M059J (cell line): ENCODE measurements at places on chromosomes 3 and 15.

DNA sequence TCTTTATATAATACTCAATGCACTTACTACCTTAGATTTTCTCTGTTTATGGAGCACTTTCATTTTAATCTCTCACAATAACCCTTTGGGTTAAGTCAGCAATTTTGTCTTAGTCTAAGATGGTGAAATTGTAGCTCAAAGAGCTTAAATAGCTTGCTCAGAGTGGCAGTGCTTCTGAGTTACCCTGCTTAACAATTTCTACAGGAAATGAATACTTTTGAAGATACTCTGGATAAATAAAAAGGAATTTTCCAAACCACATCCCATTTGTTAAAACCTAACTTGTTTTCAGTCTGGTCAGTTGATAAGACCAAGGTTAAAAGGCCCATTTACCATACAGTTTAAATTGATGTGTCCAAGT lies 37.2 kb downstream of the HMG20A start:
- DNase-seq, result peak; percentile 63

- DNase-seq, result no peak
These were observed 35.4 kb downstream of the CP start for GRCh38 chr3:149186219-149186618.

GRCh38 chr3:48599077-48599501 lies 4.0 kb upstream of the COL7A1 start:
- DNase-seq, result no peak

GRCh38 chr3:52809662-52810377 lies 15.2 kb downstream of the ITIH3 start:
- DNase-seq, result no peak

DNA sequence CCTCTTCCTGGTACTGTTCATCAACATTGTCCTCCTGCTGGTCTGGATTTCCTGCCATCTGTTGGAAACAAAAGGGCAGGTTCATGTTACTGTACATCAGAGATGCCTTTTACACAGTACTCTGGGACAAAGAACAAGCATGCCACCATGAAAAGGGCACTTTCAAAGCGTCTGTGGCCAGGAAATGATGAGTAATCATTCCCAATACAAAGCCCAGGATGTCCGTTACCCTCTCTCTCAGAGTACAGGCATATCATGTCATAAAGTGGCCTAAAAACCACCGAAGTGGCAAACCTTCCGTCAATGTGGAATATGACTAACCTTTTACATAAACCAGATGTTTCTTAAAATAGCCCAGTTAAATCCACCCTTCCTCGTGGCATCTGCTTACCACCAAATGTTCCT lies 71.2 kb downstream of the GOLIM4 start:
- peak; percentile 99 for DNase-seq

- DNase-seq, result peak; percentile 69
These were observed 32.0 kb upstream of the SEMA6D start for GRCh38 chr15:47685141-47685870.

DNA sequence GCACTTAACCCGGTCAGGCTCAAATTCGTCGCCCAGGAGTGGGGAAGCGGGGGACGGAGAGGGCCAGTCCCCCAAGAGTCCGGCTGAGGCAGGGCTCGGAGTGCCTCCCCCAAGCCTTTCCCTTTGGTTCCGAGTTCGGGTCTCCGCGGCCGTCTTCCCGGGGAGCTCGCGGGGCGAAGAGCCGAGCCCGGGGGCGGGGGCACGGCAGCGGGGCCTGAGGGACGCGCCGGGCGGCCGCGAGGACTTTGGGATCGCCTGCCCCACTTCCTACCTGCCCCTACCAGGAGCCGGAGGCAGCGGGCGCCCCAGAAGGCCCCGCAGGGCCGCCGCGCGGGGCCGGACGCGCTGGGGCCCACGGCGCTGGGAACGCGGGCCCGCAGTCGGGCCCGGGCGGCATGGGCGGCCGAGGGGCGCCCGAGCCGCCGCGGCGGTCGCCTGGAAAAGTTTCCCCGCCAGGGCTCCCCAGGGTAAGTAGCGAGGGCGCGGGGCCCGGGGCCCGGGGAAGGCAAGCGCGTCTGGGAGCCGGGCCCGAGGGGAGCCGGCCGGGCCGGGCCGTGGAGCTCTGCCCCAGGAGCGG lies 2.8 kb downstream of the FURIN start:
- DNase-seq, result peak; percentile 52

DNA sequence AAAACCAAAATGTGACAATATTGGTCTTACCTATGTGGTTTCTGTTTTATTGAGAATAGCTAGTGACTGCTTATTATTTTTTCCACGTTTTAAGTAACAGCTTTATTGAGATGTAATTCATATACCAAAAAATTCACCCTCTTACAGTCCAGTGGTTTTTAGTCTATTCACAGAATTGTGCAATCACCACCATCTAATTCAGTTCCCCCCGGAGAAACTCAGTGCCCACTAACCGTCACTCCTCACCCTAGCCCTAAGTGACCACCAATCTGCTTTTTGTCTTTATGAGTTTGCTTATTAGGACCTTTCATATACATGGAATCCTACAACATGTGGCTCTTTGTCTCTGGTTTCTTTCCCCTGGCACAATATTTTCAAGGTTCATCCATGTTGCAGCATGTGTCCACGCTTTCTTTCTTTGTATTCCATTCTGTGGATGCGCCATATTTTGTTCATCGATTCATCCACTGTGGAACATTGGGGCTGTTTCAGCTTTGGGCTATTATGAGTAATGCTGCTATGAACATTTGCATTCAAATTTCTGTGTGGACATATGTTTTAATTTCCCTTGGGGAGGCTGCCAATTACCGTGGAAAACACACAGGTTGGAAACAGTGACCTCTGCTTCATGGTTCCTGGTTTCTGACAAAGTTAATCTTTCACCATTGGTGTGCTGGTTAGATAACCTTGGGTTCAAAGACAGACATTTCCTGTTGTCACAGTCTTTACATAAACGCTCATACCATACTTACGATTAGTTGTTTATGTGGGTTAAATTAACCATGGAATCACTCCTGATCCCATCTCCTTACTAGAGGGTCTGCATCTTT lies 3.2 kb upstream of the BCL2L10 start:
- no peak for DNase-seq

- no peak for DNase-seq
These were observed 138.7 kb downstream of the CHL1 start for GRCh38 chr3:335240-335639.

DNA sequence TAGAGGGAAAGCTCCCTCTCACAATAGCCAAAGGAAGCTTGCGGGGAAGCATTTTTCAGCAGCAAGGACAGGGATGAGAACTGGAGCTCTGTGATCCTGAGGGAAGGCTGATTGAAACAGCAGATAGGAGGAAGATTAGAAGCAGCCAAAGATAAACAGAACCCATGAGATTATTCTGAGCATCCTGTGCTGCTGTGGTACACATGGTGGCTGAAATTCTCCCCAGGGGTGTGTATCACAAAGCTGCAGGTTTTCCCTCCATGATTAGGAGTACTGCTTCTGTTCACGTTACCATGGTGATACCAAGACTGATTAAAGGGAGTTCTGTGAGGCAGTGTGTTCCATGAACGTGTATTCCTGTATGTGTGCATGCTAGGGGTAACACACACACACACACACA lies 30.3 kb upstream of the PSMD6 start:
- DNase-seq, result no peak

DNA sequence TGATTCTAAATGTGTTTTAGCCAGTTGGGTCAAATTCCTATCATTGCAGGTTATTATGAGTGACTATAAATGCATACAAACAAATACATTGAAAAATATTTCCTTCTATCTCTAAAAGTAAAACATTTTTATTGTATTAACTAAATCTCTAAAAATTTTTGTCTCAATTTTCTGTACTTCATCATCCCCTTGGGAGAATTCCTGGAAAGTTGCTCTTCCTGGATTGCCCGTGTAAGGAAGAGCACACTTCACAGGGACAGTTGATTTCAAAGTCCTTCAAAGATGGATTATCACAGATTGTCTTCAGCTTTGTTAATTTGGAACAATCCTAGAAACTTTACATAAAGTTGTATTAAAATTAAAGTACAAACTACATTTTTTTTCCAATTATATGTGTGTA lies 595.6 kb downstream of the ROBO1 start:
- DNase-seq, result no peak

GRCh38 chr3:53516339-53516738 lies 21.9 kb downstream of the CACNA1D start:
- no peak for DNase-seq

- peak; percentile 55 for DNase-seq
These were observed 34.3 kb upstream of the ANKDD1A start for GRCh38 chr15:64877435-64877834.

GRCh38 chr3:152395764-152396163 lies 127.0 kb downstream of the MBNL1 start:
- DNase-seq, result no peak
